ENCODE measurements at places on chromosomes 7 and 10. TPM values are rescaled to one million over a fixed set of nuclear protein-coding genes. Genes with fewer than 3 reads are reported as not detected.

DNA sequence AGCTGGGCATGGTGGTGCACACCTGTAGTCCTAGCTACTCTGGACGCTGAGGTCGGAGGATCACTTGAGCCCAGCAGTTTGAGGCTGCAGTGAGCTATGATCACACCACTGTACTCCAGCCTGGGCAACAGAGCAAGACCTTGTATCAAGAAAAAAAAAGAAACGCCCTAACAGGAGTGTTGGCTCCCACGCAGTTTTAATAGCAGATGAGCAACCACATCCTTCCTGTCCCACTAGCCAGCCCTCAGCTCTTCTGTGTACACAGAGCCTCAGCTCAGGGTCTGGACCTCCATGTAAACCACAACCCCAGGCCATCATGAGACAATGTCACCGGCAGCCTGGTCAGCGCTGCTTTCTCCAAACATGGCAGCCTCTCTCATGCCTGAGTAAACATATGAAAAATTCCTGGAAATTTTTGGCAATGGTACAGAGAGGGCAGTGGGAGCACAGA is 108.2 kb downstream of the PIP4K2A start:
- DNase-seq: no peak

- DNase-seq: no peak
Observed at GRCh38 chr7:48140001-48140681, 31.1 kb upstream of the ABCA13 start.

DNA sequence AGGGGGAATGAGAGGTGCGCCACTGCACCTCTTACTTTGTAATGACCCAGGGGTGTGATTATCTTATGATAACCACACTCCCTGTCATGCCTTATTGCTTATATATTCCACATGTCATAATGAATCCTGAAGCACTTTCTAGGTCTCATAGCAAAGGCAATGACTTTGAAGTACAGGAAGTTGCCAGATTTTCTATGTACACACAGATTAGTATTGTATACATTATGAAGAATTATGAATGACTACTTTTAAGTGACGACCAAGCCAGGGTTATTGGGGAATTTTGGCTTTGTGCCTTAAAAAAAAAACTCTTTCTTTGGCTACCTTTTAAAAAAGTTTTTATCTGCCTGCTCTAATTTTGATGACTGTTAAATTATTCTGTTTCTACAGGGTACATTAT is 269.6 kb downstream of the MDFIC start:
- DNase-seq: peak; percentile 14

DNA sequence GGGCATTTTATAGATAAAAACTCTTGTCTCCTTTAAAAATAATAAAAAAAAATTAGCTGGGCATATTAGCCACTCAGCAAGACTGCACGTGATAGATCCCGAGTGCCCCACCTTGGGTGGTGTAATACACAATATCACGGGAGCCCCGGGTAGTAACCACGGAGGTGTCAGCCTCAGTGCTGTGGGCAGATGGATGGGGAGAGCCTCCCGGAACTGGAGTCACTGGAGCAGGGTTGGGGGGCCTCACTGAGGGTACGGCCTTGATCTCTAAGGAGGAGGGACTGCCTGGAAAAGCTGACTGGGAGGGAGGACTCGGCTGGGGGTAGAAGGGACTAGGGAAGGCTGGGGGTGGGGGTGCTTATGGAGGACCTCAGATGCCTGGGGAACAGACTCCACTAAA is 12.6 kb downstream of the LEP start:
- DNase-seq: no peak

DNA sequence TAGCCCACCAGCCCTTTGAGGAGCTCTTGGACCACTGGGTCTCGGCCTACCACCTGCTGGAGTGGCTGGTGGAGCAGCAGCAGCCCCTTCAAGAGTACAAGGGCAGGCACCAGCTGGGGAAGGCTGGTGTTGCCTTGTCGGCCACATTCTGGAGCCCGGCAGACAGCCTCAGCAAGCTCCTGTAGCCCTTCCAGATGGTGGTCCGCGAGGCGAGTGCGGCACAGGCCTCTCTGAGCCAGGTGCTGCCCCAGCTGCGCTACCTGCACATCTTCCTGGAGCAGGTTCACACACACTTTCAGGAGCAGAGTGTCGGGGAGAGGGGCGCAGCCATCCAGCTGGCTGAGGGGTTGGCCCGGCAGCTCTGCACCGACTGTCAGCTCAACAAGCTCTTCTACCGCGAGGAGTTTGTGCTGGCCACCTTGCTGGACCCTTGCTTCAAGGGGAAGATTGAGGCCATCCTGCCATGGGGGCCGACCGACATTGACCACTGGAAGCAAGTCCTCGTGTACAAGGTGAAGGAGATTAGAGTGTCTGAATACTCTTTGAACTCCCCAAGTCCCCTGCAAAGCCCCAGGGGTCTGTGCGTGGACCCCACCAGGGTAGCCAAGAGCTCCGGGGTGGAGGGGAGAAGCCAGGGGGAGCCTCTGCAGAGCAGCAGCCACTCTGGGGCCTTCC is 7.0 kb upstream of the ACTR3C start:
- DNase-seq: no peak

- DNase-seq: no peak
Observed at GRCh38 chr7:8590791-8591190, 157.4 kb downstream of the NXPH1 start.

OIT3 gene
- 0.71 TPM for polyA plus RNA-seq

EPDR1 gene
- 23.2 TPM for polyA plus RNA-seq

GPR146 gene
- polyA plus RNA-seq: 9.4 TPM

ACTL6B gene
- polyA plus RNA-seq: not detected

CHST15 gene
- 16.6 TPM for polyA plus RNA-seq

NOD1 gene
- 23.6 TPM for polyA plus RNA-seq

MMP21 gene
- polyA plus RNA-seq: 0.94 TPM

Data from right lung (tissue), 10 donors.